ENCODE measurements at places on chromosomes 16 and 17.
A peak's percentile ranks its signal among the peaks of the same experiment; 100 is the strongest.

GRCh38 chr16:68993885-68994284 lies 111.6 kb upstream of the HAS3 start:
- no peak for DNase-seq

DNA sequence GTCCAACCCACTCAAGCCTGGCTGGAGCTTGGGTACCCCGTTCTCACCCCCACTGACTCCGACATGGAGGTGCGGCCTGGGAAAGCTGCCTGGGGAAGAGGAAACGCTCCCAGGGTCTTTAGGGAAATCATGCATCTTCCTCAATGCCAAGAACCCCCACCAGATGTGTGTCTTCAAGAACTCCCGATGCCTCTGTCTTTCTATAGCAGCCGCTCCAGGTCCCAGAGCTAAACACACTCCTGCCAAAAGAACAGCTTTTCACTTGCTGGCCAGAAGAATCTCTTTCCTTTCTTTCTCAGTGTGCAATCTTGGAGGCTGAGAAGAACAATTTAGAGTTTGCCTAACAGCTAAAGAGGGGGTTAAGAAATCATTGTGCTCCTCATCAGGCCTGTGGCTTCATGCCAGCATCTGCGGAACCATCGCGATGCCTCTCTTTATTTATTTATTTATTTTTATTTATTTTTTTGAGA lies 41.1 kb upstream of the MTSS2 start:
- DNase-seq = peak; percentile 88

DNA sequence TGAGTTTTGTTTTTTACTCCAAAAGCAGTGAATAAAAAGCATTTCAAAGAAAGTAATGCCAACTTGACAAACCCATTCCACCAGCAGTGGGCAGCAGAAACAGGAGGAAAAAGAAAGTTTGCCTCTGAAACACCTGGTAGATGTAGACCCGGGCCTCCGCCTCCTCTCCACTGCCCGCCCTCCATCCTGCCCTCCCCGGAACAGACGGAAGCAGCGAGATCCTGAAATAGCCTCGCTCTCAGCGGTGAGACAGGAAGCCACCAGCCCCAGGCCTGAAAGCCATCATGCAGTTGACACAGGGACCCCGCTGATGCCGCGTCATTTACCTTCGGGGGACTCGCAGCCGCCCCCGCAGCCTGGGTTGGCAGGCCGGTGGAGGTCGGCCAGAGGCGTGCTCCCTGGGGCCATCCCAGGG lies 67.8 kb downstream of the C16orf78 start:
- DNase-seq = peak; percentile 21

DNA sequence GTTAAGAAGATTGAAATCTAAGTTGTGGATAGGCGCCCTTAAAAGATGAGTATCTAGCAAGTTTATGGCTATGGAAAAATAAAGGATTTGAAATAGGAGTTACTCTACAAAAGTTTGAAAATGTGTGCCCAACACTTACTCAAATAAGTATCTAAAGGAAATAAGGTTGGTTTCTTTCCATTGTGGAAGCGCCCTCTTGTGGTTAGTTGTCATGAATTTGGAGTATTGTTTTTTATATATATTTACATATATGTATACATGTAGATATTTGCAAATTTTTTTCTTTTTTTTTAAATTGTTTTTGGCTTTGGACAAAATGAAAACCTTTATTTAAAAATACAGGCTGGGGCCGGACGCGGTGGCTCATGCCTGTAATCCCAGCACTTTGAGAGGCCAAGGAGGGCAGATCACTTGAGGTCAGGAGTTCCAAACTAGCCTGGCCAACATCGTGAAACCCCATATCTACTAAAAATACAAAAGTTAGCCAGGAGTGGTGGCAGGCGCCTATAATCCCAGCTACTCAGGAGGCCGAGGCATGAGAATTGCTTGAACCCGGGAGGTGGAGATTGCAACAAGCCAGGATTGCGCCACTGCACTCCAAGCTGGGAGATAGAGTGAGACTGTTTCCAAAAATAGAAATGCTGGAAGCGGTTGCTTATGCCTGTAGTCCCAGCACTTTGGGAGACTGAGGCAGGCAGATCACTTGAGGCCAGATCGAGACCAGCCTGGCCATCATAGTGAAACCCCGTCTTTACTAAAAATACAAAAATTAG lies 24.0 kb upstream of the VPS4A start:
- peak; percentile 82 for DNase-seq

DNA sequence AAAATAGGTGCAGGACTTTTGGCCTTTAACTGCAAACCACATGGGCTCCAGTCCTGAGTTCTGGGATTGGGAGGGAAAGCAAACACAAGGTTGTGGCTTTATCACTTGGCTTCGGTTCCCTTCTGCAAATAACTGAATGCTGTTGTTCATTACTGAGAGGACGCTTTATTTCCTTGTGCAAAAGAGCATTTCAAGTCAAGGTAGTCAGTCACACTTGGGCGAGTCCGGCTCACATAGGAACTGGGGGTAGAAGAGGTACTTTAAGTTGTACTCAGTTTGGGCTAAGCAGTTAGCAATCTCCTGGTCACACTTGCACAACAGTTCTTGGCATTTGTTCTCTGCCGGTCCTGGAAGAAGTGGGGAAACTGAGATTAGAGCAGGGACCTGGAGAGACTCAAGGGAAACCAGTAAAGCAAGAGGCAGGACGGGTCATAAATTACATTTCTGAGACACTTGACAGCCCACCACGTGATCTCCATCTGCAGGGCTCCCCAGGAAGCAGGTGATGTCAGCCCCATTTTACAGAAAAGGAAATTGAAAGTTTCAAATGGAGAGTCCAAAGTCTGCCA lies 21.6 kb downstream of the PLA2G10 start:
- no peak for DNase-seq

DNA sequence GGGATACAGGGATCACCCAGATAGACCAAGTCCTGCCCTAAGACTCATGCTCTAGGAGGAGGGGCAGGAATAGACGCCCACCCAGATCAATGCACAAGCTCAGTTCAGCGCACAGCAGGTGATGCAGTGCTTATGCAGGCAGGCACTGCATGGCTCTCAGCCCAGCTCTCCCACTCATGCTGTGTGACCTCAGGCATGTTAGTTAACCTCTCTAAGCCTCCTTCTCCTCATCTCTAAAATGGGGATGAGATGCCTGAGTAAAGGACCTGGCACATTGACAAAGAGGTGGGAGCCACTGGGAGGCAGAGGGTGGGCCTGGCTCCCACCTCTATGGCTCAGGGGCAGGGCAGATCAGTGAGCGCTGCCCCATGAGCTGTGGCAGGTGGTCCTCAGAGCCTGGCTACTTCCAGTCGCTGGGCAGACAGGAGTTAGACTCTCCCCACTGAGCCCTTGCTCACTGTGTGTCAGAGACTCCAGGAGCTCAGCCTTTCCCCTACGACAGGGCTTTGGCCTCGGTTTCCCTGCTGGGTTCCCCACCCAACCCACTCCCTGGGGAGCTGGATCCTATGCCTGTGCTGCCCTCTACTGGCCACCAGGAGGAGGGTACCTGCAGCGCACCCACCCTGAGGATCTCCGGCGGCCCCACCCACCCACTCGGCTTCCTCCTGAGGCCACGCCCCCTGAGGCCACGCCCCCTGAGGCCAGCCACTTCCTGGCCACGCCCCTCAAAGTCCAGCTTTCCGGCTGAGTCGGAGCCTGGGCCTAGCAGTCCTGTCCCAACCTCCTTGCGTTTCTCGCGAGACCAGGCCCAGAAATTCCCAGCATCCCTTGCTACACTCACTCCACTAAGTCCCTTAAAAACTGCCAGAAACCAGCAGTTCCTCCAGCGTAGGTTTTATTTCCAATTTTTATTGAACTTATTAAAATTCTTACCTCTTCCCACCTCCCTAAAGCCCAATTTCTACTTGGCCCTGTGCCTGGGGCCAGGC lies 196.1 kb downstream of the GSG1L start:
- no peak for DNase-seq

- no peak for DNase-seq
Observed at GRCh38 chr16:69373019-69373418, 12.8 kb downstream of the TERF2 start.

- DNase-seq = no peak
Observed at GRCh38 chr16:55534756-55535155, 25.9 kb downstream of the LPCAT2 start.

DNA sequence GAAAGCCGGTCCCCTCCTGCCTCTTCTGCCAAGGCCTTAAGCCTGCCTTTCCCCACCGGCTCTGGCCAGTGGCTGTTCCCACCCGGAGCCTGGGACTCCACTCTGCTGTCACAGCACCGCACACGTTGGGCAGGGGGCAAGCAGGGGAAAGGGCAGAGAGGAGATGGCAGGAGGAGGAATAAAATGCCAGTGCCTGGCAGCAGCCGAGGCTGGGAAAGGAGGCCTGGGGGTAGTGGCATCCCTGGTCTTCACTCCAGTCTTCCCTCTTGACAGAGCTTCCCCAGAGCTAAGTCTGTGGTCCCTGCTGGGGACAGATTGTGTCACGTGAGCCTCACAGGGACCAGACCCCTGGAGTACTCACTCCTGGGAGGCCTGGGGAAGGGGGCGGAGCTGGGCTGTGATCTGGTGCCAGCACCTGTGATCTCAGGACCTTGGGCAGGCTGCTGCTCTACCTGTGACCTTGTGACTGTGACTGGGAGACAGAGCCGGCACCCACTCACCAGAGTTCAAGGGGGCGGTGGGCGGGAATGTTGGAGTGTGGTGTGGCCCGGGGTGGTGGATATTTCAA lies 97.2 kb upstream of the GSE1 start:
- DNase-seq = no peak

GRCh38 chr17:38559880-38560230 lies 45.9 kb downstream of the SRCIN1 start:
- DNase-seq = no peak

GRCh38 chr17:82563318-82563717 lies 43.8 kb downstream of the FOXK2 start:
- no peak for DNase-seq

GRCh38 chr17:78996781-78997201 lies 12.8 kb downstream of the CANT1 start:
- no peak for DNase-seq

DNA sequence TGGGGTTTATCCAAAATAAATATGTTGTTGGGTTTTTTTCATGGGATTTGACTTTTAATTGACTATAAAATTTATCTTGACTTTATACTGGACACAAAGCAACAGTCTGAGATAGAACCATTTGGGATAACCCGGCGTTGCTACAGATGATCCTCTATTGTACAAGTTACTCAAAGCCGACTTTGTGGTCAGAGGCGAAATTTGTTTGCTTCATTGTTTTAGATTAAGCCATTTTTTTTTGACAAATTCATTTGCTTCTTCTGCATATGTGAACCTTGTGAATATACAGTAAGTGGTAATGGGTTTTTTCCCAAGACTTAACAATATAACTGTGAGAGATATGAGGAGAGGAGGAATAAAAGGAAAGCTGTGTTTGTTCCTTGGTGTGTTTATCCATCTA lies 11.8 kb downstream of the MYO1D start:
- DNase-seq = no peak

- no peak for DNase-seq
Observed at GRCh38 chr17:13986855-13987254, 82.4 kb upstream of the COX10 start.

- peak; percentile 41 for DNase-seq
Observed at GRCh38 chr17:12665263-12666210, at the start of gene MYOCD. TSS of gene MYOCD (plus strand) at chr17:12665890. CDS start at chr17:12666189, 299 bp downstream.

GRCh38 chr17:77581480-77581879 lies 377.0 kb upstream of the TNRC6C start:
- DNase-seq = no peak

DNA sequence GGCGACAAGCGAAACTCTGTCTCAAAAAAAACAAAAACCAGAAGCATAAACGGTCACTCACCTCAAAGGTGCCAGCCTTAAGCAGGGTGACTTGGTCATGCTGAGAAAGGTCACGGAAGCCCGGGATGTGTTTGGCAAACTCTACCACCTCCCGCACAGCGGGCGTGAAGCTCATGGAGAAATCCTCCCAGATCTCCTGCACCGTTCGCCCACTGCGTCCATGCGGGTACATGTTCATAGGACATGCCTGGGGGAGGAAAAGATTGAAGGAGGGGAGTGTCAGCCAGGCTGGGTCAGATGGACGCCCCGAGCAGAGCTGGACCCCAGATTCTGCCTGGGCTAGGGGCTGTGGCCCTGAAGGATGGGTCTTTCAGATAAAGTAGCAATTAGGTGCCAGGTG lies 5.5 kb downstream of the NR1D1 start:
- DNase-seq = no peak

GRCh38 chr16:67770346-67770991 lies 35.9 kb downstream of the RANBP10 start:
- DNase-seq = no peak

GRCh38 chr17:7237761-7238419 lies 1.4 kb downstream of the PHF23 start:
- DNase-seq = peak; percentile 74

GRCh38 chr17:40846515-40847144 lies 20.4 kb downstream of the KRT12 start:
- no peak for DNase-seq

DNA sequence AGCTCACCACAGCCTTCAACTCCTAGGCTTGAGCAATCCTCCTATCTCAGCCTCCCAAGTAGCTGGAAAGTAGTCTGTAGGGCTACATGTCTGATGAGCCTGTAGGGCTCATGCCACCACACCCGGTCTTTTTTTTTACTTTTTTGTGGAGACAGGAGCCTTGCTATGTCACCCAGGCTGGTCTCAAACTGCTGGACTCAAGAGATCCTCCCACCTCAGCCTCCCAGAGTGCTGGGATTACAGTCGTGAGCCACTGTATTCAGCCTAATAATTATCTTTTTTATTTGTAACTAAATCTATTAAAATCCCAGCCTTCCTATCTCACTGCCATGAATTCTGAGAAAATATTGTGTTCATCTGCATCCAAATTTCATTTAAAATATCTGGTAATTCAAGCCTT lies 15.1 kb downstream of the BRIP1 start:
- DNase-seq = no peak

GRCh38 chr16:73329358-73330286 lies 281.7 kb upstream of the ZFHX3 start:
- no peak for DNase-seq

- DNase-seq = no peak
Observed at GRCh38 chr17:49995055-49995738, at the start of gene DLX3. TSS of gene DLX3 (minus strand) at chr17:49995224. CDS start at chr17:49994998, 226 bp downstream.

DNA sequence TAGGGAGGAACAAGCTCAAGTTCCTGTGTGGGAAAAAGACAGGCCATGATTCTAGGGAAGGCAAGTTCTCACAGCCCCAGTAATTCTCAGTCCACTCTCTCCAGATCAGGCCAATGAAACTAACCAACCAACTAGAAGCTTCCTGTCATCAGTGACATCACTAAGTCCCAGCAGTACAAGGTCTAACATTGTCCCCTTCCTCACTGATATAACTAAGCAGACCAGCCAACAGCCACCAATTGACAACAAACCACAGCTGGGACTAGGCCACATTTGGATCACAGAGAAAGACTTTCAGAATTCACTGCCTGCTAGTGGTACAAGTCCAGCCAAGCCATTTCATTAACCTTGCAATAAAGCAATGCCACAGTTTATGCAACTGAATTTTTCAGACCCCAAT lies 94.0 kb downstream of the CACNG1 start:
- DNase-seq = no peak

Measured in muscle of arm (tissue), 14 donors.